Ovary (tissue), 10 donors: ENCODE measurements at places on chromosomes 6 and 20.

DNA sequence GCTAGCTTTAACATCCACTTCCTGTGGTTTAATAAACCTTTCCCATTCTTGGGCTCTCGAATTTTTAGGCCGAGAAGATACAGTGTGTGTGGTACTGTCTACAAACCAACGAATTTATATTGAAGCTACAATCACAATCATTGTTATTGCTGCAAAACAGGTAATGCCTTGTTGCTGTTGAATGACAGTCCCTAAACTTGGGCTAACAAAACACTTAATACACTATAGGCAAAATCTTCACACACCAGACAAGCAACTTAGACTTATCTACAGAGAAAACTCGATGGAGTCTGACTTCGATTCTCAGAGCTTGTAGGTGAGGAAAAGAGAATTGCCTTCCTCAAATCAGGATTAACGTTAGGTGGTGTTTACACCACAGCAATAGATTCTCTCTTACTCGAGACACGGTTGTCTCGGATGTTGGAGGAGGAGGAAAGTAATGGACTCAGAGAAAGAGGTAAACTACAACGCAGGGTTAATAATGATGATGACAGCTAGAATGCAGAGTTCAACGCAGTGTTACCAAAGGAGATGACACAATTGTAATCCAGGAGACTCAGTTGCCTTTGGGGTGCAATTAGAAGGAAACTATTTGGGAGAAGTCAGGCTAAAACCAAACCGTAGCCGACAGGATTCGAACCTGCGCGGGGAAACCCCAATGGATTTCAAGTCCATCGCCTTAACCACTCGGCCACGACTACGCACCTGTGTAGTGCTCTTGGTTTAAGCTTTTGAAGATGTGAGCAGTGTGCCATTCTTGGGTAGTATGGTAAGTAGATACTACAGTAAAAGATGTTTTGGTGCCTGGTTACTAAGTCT is 32.5 kb upstream of the ZNF184 start:
- peak; percentile 68 for DNase-seq

- no peak for DNase-seq
These were observed 19.0 kb upstream of the KIFC1 start for GRCh38 chr6:33372526-33373123.

- no peak for DNase-seq
These were observed 52.5 kb downstream of the MKKS start for GRCh38 chr20:10381477-10381876.

GRCh38 chr6:128504003-128504654 is 16.3 kb downstream of the PTPRK start:
- no peak for DNase-seq

DNA sequence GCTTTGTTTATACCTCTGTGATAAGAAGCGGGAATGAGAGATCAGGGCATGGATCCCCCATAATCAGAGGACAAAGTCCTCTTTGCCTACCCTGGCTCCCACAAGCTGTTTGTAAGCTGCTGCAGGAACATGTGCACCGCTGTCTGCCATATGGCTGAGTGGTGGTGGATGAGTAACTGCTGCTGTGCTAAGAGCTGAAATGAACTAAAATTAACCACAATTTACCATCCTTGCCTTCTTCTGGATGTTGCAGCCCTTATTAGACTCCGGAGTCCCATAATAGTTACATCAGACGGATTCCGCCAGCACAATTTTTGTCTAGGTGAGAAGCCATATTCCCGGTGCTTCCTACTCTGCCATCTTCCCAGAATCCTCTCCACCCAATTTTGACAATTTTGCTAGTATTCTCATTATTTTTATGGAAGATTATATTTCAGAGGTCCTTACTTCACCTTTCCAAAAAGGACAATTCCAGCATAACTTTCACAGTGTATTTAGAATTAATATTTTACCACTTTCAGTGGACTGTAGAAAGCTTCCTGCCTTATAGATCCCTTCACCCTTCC is 6.0 kb upstream of the CMTR1 start:
- no peak for DNase-seq
